ENCODE measurements at places on chromosomes 1 and 21.
A peak's percentile ranks its signal among the peaks of the same experiment; 100 is the strongest.

DNA sequence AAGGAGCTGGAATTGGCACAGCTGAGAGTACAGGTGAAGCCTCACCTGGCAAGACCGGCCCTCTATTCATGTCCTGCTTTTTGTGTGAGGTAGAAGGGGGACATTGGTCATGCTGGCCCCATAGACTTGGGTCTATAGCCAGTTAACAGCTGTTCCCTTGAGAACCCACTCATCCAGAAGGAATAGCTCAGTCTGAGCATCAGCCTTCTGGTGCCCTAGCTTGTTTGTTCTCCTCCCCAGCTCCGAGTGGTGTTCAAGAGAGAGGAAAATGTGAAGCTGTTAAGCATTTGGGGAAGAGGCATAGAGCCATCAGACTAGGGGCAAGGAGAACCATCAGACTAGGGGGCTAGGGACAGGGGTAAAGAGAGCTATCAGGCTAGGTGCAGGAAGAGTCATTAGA lies 290.9 kb downstream of the SIPA1L2 start:
- no peak for DNase-seq

DNA sequence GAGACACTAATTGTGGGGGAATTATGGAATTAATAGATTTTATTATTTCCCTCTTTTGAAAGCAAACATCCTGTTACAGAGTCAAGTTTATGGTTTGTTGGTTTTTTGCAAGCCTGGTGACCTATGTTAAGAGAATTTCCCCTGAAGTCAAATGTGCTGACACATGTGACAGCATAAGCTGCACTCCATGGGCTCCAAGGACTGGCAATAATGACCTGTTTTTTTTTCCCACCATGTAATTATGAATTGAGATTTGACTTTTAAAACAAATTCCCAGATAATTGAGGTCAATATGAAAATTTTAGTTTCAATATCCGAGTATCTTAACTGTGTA lies 242.5 kb upstream of the SGIP1 start:
- DNase-seq = no peak

DNA sequence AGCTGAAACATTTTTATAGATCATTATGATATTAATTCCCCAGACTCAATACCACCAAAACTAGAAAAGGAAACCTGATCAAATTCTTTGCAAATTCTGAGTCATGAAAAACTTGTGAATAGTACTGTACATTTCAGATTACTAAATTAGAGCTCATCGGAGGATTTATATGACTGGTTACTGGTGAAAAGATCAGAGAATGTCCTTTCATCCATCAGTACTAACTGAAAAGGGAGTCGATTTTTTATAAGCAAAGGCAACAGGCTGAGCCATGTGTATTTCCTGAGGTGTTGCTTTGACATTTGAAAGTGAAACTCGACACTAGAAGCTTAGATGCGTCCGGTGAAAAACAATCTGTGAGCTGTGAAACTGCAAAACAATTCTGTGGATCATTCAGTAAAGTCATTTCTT lies 155.7 kb downstream of the TNFSF18 start:
- no peak for DNase-seq

GRCh38 chr1:206909161-206909882 lies 12.1 kb downstream of the IL24 start:
- DNase-seq = peak; percentile 76

GRCh38 chr1:176543360-176544129 lies 80.6 kb downstream of the PAPPA2 start:
- no peak for DNase-seq

GRCh38 chr1:173963477-173963876 lies 46.4 kb upstream of the SERPINC1 start:
- DNase-seq = no peak

All from WTC11 (cell line).